ENCODE measurements at places on chromosomes 16 and 17. TPM values are rescaled to one million over a fixed set of nuclear protein-coding genes. Genes with fewer than 3 reads are reported as not detected.

Gene KCNH4
- 0.19 TPM for total RNA-seq

Gene CBLN1
- not detected for total RNA-seq

Gene SPEM2
- not detected for total RNA-seq

Gene NKD1
- under 0.01 TPM for total RNA-seq

Gene KRTAP2-2
- total RNA-seq, result not detected

Gene KRT14
- not detected for total RNA-seq

Gene NT5C3B
- 72.2 TPM for total RNA-seq

Gene FBXW10
- not detected for total RNA-seq

Gene ZG16
- not detected for total RNA-seq

Gene COX10
- total RNA-seq, result 5.5 TPM

Gene DPEP3
- not detected for total RNA-seq

Gene BTBD17
- total RNA-seq, result under 0.01 TPM

Gene HAS3
- total RNA-seq, result 13.5 TPM

Gene GDPD1
- 3.1 TPM for total RNA-seq

Gene NACA2
- not detected for total RNA-seq

Gene C16orf86
- 2.8 TPM for total RNA-seq

Gene AOC2
- total RNA-seq, result 0.69 TPM

Gene ABCC12
- total RNA-seq, result not detected

Gene TMEM235
- total RNA-seq, result 0.16 TPM

Gene CIBAR2
- total RNA-seq, result not detected

Gene EME1
- total RNA-seq, result 2.9 TPM

Gene ZNF385C
- total RNA-seq, result not detected

Gene SLC43A2
- total RNA-seq, result 8.3 TPM

Gene RMI2
- total RNA-seq, result 5.3 TPM

Gene TP53TG3B
- total RNA-seq, result not detected

Gene C17orf67
- total RNA-seq, result 3.3 TPM
